NCI-H1092 (cell line): ENCODE measurements at places on chromosomes 7 and 10.

GRCh38 chr7:13991791-13992595, 2.5 kb upstream of the ETV1 start:
- no peak for DNase-seq

DNA sequence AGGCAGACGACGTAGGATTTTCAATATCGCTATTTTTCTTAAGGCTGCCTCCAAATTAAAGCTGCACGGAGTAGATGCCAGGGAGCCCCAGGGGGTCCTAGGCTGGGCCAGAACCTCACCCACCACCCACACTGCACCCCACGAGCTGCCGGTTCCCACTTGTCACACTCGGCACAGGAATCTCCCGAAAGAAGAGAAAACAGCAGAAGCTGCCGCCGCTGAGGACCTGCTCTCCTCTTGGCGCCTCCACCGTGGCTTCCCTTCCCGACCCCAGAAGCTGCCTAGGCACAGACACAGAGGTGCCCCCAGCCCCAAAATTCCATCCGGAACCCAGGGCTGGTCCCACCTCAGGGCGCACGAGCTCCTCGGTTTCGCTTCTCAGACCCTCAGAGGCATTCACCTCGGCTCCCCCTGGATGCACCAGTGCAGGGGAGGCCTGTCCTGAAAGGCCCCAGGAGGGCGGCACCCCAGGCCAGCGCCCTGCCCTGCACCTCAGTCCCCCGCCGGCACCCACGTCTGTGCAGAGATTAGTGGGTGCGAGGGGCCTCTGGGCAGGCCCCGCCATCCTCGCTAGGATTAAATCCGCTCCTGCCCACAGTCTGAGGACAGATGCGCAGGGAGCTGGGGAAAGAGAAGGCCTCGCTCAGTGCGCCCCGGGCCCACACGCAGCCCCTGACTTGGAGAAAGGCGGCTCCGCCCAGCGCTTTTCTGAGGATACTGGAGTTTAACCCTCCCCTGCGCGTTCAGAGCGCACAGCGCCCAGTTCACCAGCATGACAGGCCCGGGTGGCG, 99.2 kb downstream of the PTPRN2 start:
- no peak for DNase-seq

DNA sequence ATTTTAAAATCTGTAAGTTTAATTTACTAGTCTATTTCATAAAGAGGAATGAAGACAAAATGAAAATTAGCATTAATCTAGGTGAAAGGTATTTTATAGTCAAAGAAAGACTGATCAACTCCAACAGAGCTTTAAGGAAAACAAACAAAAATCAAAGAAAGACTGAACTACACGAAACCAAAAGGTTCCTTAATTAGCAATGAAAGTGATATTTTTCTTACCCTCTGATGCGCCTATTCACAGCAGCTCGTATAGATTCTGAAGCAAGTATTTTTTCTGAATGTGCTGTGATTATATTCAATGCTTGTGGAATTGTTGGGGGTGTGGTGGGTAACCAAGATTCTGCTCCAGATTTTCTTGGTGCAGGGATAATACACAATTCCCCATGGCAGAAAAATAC, 11.8 kb downstream of the ECD start:
- DNase-seq = no peak

DNA sequence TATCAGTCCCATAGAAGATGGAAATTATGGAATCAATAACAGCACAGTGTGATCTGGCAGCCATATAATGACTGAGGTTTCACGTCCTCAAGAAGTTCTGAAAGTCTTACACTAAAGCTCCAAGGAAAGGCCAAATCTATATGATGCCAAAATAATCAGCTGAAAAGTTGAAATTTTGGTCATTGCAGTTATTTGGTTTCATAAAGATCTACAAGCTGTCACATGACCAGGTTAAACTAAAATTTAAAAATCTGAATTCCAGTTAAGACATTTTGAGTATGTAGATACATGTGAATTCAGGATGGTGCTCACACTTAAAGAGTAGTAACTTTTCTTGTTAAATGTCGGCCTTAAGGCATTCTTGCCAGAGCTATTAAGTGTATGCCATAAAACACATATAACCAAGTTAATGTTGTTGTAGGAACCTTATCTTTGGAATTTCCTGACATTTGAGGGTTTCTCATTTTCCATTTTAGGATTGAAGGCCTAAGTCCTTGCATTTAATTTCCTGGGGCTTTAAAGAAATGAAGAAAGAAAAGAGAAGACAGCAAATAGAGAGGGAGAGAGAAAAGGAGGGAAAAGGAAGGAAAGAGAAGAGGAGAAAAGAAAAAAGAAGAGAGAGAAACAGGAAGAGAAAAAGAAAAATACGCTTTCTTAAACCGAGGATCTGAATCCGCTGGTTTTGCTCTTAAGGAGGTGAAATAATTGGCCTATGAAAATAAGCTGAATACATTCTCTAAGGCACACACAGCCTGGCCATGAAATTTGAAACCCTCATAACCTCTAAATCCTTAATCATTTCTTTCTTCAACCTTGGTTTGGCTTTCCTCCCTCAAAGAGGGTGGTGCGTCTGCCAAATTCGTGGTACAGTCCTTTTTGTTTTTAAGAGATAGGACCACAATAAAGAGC, 43.8 kb downstream of the DENND2A start:
- DNase-seq = no peak

GRCh38 chr7:43559171-43559945, 23.6 kb upstream of the STK17A start:
- no peak for DNase-seq
